Tibial nerve (tissue), 4 donors: ENCODE measurements at places on chromosomes 7 and 10. TPM values are rescaled to one million over a fixed set of nuclear protein-coding genes. Genes with fewer than 3 reads are reported as not detected.

The CYP2C18 gene
- not detected for total RNA-seq

The CUZD1 gene
- total RNA-seq: 1.9 TPM

GRCh38 chr7:139568346-139568675 is 44.8 kb downstream of the CLEC2L start:
- H3K27me3 ChIP-seq: no peaks in the 10 kb centered on the region

The CDK14 gene
- 26.8 TPM for total RNA-seq

The CALML3 gene
- total RNA-seq: not detected

- H3K4me1 ChIP-seq: no peaks in the 10 kb centered on the region
- H3K4me3 ChIP-seq: no peak overlapping the region
- H3K36me3 ChIP-seq: no peaks in the 10 kb centered on the region
These were observed 656.5 kb upstream of the COBL start for GRCh38 chr7:51973071-51973470.

DNA sequence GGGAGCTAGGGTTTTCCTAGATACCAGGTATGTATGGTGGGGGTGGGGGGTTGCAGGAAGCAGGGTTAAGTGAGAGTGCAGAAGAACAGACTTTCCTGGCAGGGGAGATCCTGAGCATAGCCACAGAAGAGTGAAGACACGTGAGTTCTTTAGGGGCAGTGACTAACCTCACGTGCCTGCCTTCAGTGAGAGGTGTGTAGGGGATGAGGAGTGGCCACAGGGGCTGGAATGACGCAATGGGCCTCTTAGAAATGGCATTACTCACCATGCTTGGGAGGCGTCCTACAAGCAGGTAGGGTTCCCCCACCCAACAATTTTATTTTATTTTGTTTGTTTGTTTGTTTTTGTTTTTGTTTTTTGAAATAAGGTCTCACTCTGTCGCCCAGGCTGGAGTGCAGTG is 698.6 kb upstream of the NRP1 start:
- no peaks in the 10 kb centered on the region for H3K27me3 ChIP-seq
- H3K4me1 ChIP-seq: no peaks in the 10 kb centered on the region
- no peak overlapping the region for H3K27ac ChIP-seq
- H3K4me3 ChIP-seq: no peak overlapping the region
